Effector memory CD4-positive, alpha-beta T cell (primary cell): ENCODE measurements at places on chromosomes 4 and X.

DNA sequence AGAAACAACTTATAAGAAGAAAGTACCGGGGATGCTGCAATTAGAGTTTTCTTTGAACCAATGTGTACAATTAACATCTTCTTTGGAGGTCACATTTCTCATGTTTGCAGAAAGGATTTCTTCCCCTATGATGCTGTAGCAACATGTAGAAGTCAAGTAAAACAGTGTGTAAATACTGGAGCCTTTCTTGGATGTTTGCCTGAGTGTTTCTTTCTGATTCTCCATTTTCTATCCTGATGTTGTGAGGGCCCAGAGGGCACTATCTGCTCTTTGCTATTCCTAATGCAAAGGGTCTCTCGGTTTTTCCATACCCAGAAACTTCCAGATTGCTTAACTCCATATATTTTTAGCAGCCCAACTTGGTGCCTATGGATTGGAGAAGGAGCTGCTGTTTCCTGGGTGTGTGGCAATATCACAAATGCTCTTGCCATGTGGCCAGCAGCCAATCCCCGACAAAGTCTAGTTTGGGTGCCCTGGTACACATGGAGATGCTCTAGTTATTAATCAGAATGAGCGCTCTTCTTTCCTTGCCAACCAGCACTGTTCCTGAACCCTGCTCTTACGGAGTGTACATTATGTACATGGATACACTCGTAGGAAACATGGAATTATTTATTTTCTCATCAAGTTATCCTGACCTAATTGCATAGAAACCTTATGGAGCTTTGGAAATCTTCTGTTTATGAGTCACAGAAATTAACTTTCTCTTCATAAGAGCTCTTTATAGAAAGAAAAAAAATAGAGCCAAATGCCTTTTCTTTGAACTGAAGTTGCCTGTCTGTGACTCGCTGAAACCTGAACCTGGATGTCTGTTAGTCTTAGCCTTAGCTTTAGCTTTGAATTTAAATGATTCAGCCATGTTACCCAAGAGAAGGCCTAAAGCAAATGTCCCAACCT is 67.0 kb upstream of the GPC4 start:
- no peaks in the 10 kb centered on the region for H3K36me3 ChIP-seq
- H3K4me1 ChIP-seq, result no peaks in the 10 kb centered on the region
- no peak for DNase-seq
- no peak overlapping the region for H3K27ac ChIP-seq

DNA sequence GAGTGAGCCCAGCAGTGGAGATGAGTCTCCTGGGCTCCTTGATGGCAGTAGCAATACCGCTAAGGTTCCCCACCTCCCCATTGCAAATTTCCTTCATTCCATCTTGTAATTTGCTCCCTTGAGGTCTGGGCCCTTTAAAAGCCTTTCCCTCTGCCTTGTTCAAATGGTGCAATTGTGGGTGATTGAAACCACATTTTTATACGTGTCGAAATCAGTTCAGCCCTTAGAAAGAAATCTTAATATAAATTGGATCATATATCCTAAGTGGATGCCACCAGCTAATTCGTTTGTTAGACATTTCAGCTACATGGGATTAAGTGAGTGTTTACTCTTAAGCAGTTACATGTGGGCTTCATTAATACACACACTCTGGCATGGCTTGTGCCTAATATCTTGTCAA is 68.6 kb downstream of the NHS start:
- H3K4me1 ChIP-seq, result no peaks in the 10 kb centered on the region
- H3K27ac ChIP-seq, result no peak overlapping the region
- DNase-seq, result no peak
- H3K27me3 ChIP-seq, result no peaks in the 10 kb centered on the region
- H3K36me3 ChIP-seq, result no peaks in the 10 kb centered on the region
- no peak overlapping the region for H3K4me3 ChIP-seq

GRCh38 chr4:26377328-26378311 is 56.8 kb downstream of the RBPJ start:
- no peaks in the 10 kb centered on the region for H3K36me3 ChIP-seq
- no peak overlapping the region for H3K27ac ChIP-seq
- DNase-seq, result no peak
- H3K4me3 ChIP-seq, result no peak overlapping the region

DNA sequence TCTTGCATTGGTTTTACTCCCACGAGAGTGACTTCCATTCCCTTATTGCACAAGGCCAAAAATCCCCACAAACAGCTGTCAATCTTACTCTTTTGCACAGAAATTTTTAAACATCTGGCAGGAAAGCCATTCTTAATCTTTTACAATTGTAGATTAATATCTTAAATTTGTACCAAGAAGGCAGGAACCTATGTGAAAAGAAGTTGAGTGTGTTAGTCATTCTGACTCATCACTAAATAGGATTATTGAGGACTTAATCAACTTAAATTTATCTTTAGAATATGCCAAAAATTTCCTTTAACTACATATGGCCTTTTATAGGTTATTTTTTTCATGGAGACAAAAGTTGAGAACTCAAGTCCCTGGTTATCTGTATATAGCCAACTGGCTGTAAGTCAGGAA is 49.0 kb upstream of the VEGFC start:
- no peak for DNase-seq
- no peaks in the 10 kb centered on the region for H3K4me1 ChIP-seq
- H3K27ac ChIP-seq, result no peak overlapping the region

DNA sequence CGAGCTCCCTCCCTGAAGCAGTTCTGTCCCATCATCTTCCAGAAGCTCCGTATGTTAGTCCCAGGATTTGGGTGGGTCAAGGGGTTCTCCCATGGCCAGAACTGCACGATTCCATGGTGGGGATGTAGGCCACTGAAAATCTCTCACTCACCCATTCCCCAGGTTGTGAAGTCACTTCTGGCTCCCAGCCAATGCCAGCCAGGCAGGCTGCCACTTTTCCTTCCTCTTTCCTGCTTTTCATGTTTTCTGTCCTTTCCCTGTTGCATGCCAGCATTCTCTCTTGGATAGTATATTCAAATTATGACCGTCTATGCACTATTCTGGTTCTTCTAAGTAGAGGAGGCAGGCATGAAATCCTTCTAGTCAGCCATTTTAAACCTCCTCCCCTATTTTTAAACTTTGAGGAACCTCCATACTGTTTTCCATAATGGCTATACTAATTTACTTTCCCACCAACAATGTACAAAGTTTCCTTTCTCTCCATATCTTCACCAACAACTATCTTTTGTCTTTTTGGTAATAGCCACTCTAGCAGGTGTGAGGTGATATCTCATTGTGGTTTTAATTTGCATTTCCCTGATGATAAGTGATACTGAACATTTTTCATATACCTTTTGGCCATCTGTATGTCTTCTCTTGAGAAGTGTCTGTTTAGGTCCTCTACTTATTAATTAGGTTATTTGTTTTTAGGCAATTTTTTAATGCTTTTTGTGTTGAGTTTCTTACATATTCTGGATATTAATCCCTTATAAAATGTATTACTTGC is 182.1 kb upstream of the TET2 start:
- H3K4me1 ChIP-seq, result no peaks in the 10 kb centered on the region
- DNase-seq, result no peak
- no peaks in the 10 kb centered on the region for H3K36me3 ChIP-seq
- no peak overlapping the region for H3K27ac ChIP-seq
- H3K27me3 ChIP-seq, result no peaks in the 10 kb centered on the region
- H3K4me3 ChIP-seq, result no peak overlapping the region

DNA sequence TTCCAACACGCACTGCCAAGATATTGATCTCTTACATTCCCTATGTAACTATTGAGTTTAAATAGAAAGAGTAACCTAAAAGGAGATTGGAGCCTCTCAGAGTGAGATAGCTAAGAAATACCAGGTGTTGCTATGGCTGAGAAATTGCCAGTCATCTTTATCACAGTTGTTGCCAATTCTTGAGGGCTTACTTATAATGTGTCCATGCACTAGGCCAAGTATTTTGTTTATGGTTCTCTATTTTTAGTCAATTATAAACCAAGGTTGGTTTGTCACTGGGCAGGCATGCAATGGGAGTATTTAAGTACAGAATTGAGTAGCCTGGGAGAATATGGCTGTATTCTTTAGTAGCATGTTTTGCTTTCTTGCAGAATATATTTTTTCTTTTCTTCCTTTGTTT is 201.6 kb downstream of the TEX13A start:
- DNase-seq, result no peak
- no peaks in the 10 kb centered on the region for H3K36me3 ChIP-seq
- no peaks in the 10 kb centered on the region for H3K4me1 ChIP-seq
- H3K27me3 ChIP-seq, result no peaks in the 10 kb centered on the region
- H3K4me3 ChIP-seq, result no peak overlapping the region
- H3K27ac ChIP-seq, result no peak overlapping the region

GRCh38 chrX:46739736-46740135 is 19.2 kb downstream of the SLC9A7 start:
- H3K4me3 ChIP-seq, result no peak overlapping the region
- no peaks in the 10 kb centered on the region for H3K27me3 ChIP-seq
- H3K4me1 ChIP-seq, result no peaks in the 10 kb centered on the region
- H3K27ac ChIP-seq, result no peak overlapping the region
- H3K36me3 ChIP-seq, result no peaks in the 10 kb centered on the region
- no peak for DNase-seq

DNA sequence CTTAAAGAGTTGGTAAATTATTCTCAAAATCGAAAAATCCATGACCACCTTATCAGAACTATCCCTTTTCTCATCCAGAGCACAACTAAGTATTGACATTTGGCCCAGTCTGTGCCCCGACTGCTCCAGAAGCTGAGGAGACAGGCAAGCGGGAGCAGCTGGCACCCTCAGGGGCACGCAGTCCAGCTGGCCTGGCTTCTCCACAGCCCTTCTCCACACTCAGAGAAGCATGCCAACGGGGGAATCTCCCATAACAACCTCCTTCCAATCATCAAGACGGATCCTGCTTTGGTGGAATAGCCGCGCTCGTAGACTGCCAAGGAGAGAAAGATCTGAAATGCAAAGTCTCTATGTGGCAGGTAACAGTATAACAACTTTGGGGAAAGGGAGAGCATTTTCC is 85.4 kb downstream of the AFAP1 start:
- DNase-seq, result no peak
- peaks cover 49% of the 10 kb centered on the region for H3K4me1 ChIP-seq
- no peaks in the 10 kb centered on the region for H3K27me3 ChIP-seq
- peak overlapping the region; percentile 87 for H3K27ac ChIP-seq

GRCh38 chr4:73392936-73393335 is 11.2 kb upstream of the ALB start:
- no peaks in the 10 kb centered on the region for H3K4me1 ChIP-seq
- no peaks in the 10 kb centered on the region for H3K36me3 ChIP-seq
- no peak for DNase-seq
- H3K27me3 ChIP-seq, result no peaks in the 10 kb centered on the region

GRCh38 chrX:133535066-133535465 is 119.8 kb upstream of the GPC4 start:
- no peaks in the 10 kb centered on the region for H3K4me1 ChIP-seq
- DNase-seq, result no peak
- no peak overlapping the region for H3K27ac ChIP-seq

DNA sequence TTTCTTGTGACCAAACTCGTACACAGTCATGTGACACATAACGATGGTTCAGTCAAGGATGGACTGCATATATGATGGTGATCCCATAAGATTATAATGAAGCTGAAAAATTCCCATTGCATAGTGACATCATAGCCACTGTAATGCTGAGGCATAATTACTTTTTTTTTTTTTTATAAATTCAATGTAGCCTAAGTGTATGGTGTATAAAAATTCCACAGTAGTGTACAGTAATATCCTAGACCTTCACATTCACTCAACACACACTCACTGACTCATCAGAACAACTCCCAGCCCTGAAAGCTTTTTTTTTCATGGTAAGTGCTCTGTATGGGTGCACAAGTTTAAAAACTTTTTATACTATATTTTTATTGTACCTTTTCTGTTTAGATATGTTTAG is 105.0 kb downstream of the AREG start:
- H3K27ac ChIP-seq, result no peak overlapping the region
- H3K4me3 ChIP-seq, result no peak overlapping the region
- H3K27me3 ChIP-seq, result no peaks in the 10 kb centered on the region
- no peak for DNase-seq
- no peaks in the 10 kb centered on the region for H3K36me3 ChIP-seq

GRCh38 chr4:156298230-156298629 is 344.6 kb upstream of the CTSO start:
- H3K4me3 ChIP-seq, result no peak overlapping the region
- H3K4me1 ChIP-seq, result no peaks in the 10 kb centered on the region

GRCh38 chr4:53633608-53634007 is 42.3 kb upstream of the LNX1 start:
- no peak overlapping the region for H3K4me3 ChIP-seq
- no peak overlapping the region for H3K27ac ChIP-seq
- no peaks in the 10 kb centered on the region for H3K27me3 ChIP-seq

- H3K27ac ChIP-seq, result no peak overlapping the region
- H3K4me1 ChIP-seq, result no peaks in the 10 kb centered on the region
- no peak for DNase-seq
- no peaks in the 10 kb centered on the region for H3K27me3 ChIP-seq
- no peak overlapping the region for H3K4me3 ChIP-seq
Observed at GRCh38 chr4:41148292-41148691, 66.0 kb downstream of the APBB2 start.

DNA sequence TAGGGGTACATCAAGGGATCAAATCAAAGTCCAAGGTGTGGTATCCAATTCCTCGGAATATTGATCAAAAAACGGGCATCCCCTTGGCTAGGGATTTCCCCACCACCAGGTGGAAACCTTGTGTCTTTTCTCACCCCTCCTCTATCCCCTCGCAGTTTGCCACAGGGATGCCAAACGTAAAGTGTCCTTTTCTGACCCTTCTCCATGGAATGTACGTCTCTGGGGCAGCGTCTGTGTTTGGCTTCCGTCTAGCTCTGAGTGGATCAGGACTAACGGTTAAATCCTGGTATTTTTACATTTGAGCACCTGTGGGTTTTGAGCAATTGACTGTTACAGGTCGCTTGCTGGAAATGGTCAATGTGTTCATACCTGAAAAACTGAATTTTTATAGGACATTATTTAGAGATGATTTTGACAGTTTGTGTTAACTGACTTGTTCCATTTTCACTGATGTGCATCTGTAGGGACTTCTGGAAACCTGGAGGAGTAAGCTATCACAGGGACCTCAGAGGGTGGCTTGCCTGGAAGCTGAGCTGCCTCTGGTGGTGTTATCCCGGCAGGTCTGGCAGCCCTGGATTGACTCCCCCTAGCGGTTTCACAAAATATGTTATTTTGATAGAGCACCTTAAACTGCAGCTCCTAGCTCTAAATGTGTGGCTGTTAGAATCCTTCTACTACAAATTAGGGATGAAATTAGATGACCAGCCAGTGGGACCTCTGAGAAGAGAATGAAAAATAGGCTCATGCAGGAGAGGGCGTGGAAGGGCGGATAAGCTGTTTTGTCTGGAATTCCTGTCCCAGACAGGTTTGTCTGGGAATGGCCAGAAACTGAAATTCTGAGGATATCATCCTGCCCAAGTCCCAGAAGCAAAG is 8.8 kb upstream of the MGST2 start:
- H3K4me1 ChIP-seq, result peaks cover 17% of the 10 kb centered on the region
- H3K27me3 ChIP-seq, result no peaks in the 10 kb centered on the region
- H3K27ac ChIP-seq, result no peak overlapping the region
- no peak overlapping the region for H3K4me3 ChIP-seq

DNA sequence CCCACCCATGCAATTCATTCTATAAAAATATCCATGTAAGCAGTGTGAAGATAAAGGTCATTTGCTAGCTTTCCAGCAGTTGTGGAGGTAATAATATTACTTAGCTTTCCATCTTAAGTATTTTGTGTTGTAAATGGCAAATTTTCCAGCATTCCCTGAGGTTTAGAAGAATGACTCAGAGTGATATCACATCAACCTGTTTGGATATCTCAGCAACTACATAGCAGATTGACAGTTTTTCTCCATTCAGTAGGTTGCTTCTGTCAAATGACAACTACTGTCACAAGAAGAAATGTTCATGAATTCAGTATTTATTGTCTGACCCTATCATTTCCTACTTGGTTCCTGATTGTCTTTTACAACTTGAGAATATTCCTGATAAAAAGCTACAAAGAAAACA is 434.9 kb upstream of the GALNTL6 start:
- no peaks in the 10 kb centered on the region for H3K36me3 ChIP-seq
- no peak for DNase-seq
- H3K27ac ChIP-seq, result no peak overlapping the region
- H3K4me1 ChIP-seq, result no peaks in the 10 kb centered on the region
